ENCODE measurements at places on chromosomes 5 and 9.
A peak's percentile ranks its signal among the peaks of the same experiment; 100 is the strongest.

DNA sequence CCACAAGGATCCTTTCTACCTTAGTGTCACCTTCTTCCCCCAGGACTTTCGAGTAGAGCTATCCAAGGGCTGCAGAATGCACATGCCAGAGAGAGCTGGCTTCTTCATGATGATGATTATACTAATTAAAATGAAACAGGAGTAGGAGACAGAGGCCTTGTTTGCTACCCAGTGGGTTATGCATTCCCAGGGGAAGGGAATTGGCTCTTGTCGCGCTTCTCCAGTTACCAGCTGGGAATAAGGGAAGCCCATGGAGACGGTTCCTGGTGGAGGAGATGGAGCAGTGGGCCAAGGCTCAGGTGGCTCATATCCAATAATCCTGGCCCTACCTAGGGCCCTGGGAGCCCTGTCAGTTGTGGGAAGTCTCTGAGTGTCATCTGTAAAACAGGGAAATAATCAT is 65.1 kb downstream of the WWC1 start:
- peak; percentile 29 for DNase-seq

- DNase-seq, result no peak
Observed at GRCh38 chr9:2414465-2414864, 207.1 kb upstream of the VLDLR start.

DNA sequence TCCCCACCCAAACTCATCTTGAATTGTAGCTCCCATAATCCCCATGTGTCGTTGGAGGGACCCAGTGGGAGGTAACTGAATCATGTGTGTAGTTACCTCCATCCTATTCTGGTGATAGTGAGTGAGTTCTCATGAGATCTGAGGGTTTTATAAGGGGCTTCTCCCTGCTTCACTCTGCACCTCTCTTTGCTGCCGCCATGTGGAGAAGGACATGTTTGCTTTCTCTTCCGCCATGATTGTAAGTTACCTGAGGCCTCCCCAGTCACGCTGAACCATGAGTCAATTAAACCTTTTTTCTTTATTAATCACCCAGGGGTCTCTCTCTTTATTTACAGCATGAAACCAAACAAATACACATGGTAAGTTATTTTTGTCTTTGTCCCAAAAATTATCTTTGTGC is 726.1 kb downstream of the CDH18 start:
- no peak for DNase-seq

- peak; percentile 55 for DNase-seq
Observed at GRCh38 chr5:27020973-27021372, 17.4 kb downstream of the CDH9 start.

- DNase-seq, result no peak
Observed at GRCh38 chr5:82019342-82020138, 47.7 kb downstream of the ATG10 start.

- no peak for DNase-seq
Observed at GRCh38 chr5:128197896-128198522, 114.4 kb downstream of the SLC12A2 start.

DNA sequence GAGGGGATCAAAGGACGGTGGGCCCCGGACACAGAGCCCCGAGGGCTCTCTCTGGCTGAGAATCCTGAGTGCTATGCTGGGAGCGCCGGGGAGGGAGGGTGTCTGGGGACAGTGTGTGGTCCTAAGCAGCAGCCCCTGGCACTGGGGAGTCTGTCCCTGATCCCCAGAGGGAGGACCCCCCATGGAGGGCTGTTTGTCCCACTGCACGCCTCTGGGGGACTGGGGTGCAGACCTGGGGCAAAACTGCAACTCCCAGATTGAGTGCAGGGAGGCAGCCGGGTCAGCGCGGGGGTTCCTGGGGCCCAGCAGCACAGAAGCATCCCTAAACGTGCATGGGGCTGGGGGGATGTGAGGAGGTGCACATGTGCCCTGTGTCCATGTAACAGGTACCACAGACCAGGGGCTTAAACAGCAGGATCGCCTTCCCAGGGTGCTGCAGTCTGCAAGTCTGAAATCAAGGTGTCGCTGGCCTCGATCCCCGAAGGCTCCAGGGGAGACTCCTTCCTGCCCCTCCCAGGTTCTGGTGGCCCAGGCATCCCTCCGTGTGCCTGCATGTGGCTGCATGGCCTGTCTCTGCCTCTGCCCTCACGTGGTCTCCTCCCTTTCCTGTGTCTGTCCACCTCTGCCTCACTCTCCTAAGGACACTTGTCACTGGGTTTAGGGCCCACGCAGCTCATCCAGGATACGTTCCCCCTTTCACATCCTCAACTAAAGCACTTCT is 35.9 kb upstream of the IRX4 start:
- no peak for DNase-seq

GRCh38 chr9:88015606-88016005 is 41.3 kb upstream of the CDK20 start:
- no peak for DNase-seq

- DNase-seq, result no peak
Observed at GRCh38 chr5:123036391-123037103, at the start of gene PPIC. PPIC (minus strand) TSS chr5:123036725; CDS start chr5:123036625, 100 bp downstream.

DNA sequence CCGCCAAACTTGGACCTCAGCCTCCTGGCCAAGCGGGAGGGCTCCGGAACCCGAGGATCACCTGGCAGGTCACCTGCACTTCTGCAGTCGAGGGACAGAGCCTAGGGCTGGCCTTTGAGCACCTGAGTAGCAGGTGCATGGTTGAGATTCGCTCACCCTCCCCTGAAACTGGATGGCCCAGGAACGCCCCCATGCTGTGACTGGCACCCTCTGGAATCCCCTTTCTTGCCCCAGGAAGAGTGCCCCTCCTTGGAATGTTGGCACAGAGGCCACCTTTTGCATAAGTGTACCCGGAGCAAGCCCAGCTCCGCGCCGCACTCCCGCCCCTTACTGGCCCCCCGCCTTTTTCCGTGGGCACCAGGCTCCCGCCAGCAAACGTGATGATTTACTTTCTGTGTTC is 112.5 kb upstream of the IER5L start:
- no peak for DNase-seq

- no peak for DNase-seq
Observed at GRCh38 chr5:131635684-131636572, 899 bp upstream of the RAPGEF6 start.

DNA sequence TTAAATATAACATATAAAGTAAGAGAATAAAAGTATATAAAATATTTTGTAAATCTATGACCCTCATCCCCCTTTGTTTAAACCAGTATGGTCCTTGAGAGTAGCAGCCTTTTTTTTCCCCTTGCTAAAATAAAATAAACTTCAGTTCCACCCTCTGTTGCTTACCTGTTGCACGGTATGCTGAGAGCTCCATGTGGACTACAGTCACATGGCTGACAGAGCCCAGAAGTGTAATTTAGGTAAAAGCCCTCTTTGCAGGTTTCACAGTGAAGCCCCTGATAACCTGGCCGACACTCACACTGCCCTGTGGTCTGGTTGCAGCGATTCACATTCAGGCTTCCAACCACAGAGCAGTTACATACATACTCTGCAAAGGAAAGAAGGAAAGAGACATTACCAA is 55.1 kb downstream of the MEGF9 start:
- DNase-seq, result no peak

DNA sequence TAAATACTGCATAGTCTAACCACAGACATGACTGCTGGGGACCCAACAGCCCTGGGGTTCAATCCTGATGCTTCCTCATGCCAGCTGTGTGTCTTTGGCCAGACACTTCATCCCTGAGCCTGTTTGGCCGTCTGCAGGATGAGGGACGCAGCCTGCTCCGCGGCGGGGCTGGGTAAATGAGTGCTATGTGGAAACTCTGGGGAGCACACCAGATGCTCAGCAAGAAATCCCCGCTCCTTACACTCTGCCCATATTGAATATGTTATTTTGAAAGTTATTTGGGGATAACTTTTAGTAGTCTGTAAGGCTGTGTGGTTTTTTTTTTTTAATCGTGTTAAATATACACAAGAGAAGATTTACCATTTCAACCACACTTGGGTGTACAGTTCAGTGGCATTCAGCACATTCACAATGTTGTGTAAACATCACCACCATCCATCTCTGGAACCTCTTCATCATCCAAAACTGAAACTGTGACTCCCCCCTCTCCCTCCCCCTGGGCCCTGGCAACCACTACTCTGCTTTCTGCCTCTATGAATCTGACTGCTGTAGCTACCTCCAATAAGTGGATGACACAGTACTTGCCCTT is 42.7 kb downstream of the SH3PXD2B start:
- no peak for DNase-seq

DNA sequence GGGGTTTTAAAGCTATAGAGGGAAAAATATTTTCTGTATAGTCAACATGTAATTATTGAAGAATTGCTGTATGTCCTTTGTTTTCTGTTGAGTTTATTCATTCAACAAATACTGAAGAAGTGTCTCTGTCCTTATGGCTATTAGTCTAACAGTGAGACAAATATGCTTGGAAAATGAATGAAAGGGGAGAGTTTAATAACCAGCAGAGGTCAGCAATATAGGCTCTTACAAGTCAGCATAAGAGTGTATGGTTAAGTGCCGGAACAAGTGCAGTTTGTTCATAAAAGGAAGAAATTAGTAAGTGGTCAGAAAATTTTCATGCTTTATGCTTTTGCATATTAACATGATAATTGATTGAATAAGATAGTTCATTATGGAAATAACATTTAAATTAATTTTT is 3.6 kb downstream of the SCAMP1 start:
- peak; percentile 4 for DNase-seq

GRCh38 chr9:107020040-107020530 is 157.1 kb downstream of the ZNF462 start:
- DNase-seq, result no peak

- DNase-seq, result no peak
Observed at GRCh38 chr9:3912280-3912679, 386.5 kb upstream of the RFX3 start.

GRCh38 chr9:32550150-32550561 is 2.0 kb upstream of the SMIM27 start:
- DNase-seq, result no peak

DNA sequence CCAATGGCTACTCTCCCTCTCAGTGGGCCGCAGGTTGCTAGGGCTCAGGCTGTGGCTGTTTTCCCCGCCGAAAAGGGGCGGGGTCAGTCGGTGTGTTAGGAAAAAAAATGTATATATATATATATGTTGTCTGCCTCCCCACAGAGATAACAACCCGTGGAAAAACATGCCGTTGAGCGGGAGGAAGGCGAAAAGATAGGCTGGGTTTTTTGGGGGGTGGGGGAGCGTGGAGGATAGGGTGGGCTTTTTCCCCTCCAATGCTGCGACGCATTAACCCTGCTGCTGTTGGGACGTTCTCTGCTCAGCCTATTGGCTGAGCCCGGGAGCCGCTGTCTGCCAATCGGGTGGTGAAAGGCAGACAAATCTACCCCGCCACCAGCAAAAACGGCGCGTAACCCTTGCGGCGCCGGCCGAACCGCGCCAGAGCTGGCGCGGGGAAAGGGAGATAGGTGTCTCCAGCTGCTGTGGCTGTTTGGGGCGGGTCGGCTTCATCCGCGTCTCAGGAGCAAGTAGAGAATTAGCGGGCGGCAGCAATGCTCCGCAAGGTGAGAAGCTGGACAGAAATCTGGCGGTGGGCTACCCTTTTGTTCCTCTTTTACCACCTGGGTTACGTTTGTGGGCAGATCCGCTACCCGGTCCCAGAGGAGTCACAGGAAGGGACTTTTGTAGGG is at the start of gene PCDHGC4:
TSS of gene PCDHGC4 (plus strand) at position 390 of the 671 bp plus-strand sequence. CDS start at position 534, 144 bp downstream.
- DNase-seq, result no peak

GRCh38 chr5:116045821-116046220 is 13.5 kb downstream of the ARL14EPL start:
- no peak for DNase-seq
